ENCODE measurements at places on chromosomes 2 and 18. TPM values are rescaled to one million over a fixed set of nuclear protein-coding genes. Genes with fewer than 3 reads are reported as not detected.

The SFT2D3 gene
- 3.1 TPM for polyA plus RNA-seq

The TMEM182 gene
- polyA plus RNA-seq: 1.4 TPM

The UGT1A3 gene
- not detected for polyA plus RNA-seq

The IL18R1 gene
- 0.14 TPM for polyA plus RNA-seq

The CFAP210 gene
- not detected for polyA plus RNA-seq

The ARMC9 gene
- polyA plus RNA-seq: 36.0 TPM

The REG1A gene
- not detected for polyA plus RNA-seq

The RAPH1 gene
- polyA plus RNA-seq: 7.5 TPM

The RBMS1 gene
- 45.9 TPM for polyA plus RNA-seq

The CD207 gene
- not detected for polyA plus RNA-seq

The ASB18 gene
- not detected for polyA plus RNA-seq

The TTL gene
- 13.4 TPM for polyA plus RNA-seq

The SPP2 gene
- not detected for polyA plus RNA-seq

The NT5C1B gene
- not detected for polyA plus RNA-seq

The FER1L5 gene
- 0.15 TPM for polyA plus RNA-seq

The TEX44 gene
- polyA plus RNA-seq: not detected
